Ovary (tissue), 10 donors: ENCODE measurements at places on chromosomes 1 and 21. TPM values are rescaled to one million over a fixed set of nuclear protein-coding genes. Genes with fewer than 3 reads are reported as not detected.

Gene SPRR5
- not detected for total RNA-seq

Gene TSACC
- total RNA-seq, result not detected

Gene CLEC20A
- total RNA-seq, result not detected

Gene CCDC181
- total RNA-seq, result 7.2 TPM

Gene LMX1A
- not detected for total RNA-seq

- no peak overlapping the region for H3K27ac ChIP-seq
- DNase-seq, result no peak
Observed at GRCh38 chr1:244214009-244214967, 163.2 kb downstream of the ZBTB18 start.

DNA sequence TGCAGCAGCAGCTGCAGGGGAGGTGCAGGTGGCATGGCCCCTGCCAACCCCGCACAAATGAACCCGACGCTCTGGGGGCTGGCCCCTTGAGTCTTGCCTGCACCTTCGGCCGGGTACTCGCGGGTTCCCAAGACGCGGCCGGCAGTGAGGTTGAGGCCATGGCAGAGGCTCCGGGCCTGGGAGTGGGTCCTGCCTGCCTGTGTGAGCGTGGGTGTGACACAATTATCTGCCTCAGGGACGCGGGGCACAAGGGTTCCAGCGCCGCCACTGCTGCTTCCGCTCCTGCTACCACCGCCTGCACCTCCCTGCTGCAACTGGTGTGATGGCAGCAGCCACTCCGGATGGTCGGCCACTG is 20.9 kb upstream of the TGFB2 start:
- H3K4me3 ChIP-seq, result no peak overlapping the region
- no peaks in the 10 kb centered on the region for H3K27me3 ChIP-seq
- DNase-seq, result peak; percentile 19
- H3K27ac ChIP-seq, result no peak overlapping the region

DNA sequence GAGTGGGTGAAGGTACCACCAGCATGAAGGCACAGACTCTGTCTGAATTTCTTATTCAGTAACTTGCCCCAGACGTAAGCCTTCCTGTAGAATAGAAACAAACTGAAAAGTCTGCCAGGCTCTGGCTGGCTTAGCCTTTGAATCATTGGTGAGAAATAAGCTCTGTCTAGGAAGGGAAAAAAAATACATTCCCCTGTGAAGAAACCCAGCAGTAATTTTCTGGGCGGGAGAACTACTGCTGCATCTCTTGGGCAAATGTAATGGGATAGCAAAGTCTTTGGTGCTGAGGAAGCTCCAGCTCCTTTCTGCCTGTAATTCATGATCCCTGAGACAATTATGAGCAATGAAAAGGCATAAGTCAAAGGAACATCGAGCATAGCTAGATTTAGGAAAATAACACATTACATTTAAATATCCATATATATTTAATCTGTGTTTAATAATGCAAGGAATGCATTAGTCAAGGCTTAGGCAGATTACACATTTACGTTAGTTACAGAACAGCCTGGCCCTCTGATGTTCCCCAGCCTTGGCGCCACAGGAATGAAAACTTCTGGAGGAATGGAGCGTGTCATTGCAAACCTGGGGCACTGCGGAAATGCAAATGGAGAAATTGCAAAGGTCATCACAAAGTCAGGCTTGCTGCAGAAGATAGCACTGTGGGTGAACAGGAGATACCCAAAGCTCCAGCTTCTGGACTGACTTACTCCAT is 216.3 kb upstream of the CAMK1G start:
- H3K4me3 ChIP-seq, result no peak overlapping the region
- H3K27ac ChIP-seq, result no peak overlapping the region
- H3K4me1 ChIP-seq, result no peaks in the 10 kb centered on the region
- DNase-seq, result no peak
- no peaks in the 10 kb centered on the region for H3K36me3 ChIP-seq

DNA sequence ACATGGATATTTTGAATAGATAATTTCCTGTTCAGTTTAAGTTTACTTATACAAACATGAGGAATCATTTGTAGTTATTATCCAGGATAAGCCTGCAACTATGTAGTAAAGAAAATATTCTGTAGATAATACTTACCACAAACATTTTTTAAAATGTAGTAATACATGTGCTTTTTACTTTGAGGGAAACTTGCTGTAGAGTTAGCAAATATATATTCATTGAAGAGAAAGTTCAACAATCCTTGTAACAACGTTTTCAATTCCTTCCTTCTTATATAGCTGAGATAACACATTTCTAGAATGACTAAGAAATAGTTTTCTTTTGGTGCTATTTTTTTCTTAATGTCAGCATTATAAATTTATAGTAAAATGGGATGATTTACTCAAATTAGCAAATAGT is 664.6 kb upstream of the ADAMTS5 start:
- H3K4me3 ChIP-seq, result no peak overlapping the region
- H3K4me1 ChIP-seq, result no peaks in the 10 kb centered on the region
- no peak overlapping the region for H3K27ac ChIP-seq
- H3K36me3 ChIP-seq, result no peaks in the 10 kb centered on the region
- DNase-seq, result no peak
- H3K27me3 ChIP-seq, result no peaks in the 10 kb centered on the region

DNA sequence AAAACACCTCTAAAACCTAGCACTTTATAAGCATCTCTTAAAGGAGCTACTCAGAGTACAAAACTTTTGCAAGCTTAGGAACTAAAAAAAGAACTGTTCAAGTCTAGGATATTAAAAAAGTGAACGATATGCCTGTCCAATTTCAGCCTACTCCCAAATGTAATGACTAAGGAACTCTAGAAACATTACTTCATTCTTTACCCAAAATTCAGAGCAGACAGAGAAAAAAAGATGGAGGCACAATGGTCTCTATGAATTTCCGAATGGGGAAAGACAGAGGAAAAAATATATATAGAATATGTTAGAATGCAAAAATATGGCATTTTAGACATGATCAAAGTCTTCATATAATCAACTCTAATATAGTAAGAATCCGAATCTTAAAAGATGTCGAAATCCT is 61.2 kb downstream of the TP53BP2 start:
- H3K27ac ChIP-seq, result no peak overlapping the region
- DNase-seq, result no peak
- H3K27me3 ChIP-seq, result no peaks in the 10 kb centered on the region
- H3K4me3 ChIP-seq, result no peak overlapping the region

GRCh38 chr1:42660907-42661500 is 2.8 kb downstream of the PPIH start:
- H3K4me3 ChIP-seq, result no peak overlapping the region
- H3K36me3 ChIP-seq, result no peaks in the 10 kb centered on the region

GRCh38 chr1:227744668-227745067 is 9.4 kb downstream of the SNAP47 start:
- no peaks in the 10 kb centered on the region for H3K36me3 ChIP-seq
- H3K27me3 ChIP-seq, result no peaks in the 10 kb centered on the region
- H3K4me1 ChIP-seq, result peaks cover 41% of the 10 kb centered on the region
- H3K27ac ChIP-seq, result peak overlapping the region; percentile 93

GRCh38 chr1:211339631-211340041 is 13.0 kb downstream of the TRAF5 start:
- H3K27ac ChIP-seq, result no peak overlapping the region
- DNase-seq, result no peak
- H3K4me3 ChIP-seq, result no peak overlapping the region
- H3K27me3 ChIP-seq, result no peaks in the 10 kb centered on the region
- H3K4me1 ChIP-seq, result no peaks in the 10 kb centered on the region

DNA sequence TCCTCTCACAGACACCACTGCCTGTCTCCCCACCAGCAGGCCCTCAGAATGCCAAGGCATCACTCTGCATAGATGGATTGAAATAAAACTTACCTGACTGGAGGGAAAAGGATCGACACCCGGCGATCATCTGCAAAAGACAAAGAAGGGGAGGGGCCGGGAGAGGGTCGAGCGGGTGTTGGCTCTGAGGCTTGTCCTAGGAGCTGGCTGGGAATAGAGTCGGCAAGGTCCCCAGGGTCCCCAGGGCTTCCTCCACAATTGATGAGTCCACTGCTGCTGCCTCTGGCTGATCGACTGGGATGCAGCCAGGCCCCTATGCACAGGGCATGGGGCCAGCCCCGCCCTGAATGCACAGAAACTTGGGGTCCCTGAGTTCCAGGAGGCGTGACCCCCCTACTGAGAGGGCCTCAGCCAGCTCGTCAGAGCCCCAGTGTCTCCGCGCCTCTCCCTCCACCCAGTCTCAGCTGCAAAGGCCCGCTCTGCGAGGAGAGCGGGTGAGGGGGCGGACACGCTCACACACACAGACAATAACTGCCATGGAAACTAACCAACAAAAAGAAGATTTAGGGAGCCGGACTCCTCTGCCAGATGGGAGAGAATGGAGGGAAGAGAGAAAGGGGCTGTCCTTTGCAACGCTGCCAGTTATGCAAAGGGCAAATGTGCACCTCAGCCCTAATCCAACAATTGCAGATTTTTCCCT is at the start of gene KLHDC8A:
TSS of gene KLHDC8A (minus strand) at position 483 of the 700 bp plus-strand sequence. CDS start 13,318 bp downstream, outside the sequence.
- H3K4me3 ChIP-seq, result peak within 1 kb of the TSS; percentile 46
- H3K27me3 ChIP-seq, result no peaks in the 10 kb centered on the region
- no peaks in the 10 kb centered on the region for H3K36me3 ChIP-seq
- H3K27ac ChIP-seq, result peak within 1 kb of the TSS; percentile 42
- peaks cover 19% of the 10 kb centered on the region for H3K4me1 ChIP-seq
- DNase-seq, result peak; percentile 76

- no peak overlapping the region for H3K4me3 ChIP-seq
- no peaks in the 10 kb centered on the region for H3K4me1 ChIP-seq
- H3K36me3 ChIP-seq, result no peaks in the 10 kb centered on the region
- DNase-seq, result no peak
- no peaks in the 10 kb centered on the region for H3K27me3 ChIP-seq
Observed at GRCh38 chr21:35824136-35824535, 236.2 kb downstream of the SETD4 start.

GRCh38 chr21:42154237-42155044 is 64.5 kb upstream of the ABCG1 start:
- no peaks in the 10 kb centered on the region for H3K27me3 ChIP-seq
- H3K27ac ChIP-seq, result no peak overlapping the region
- H3K4me1 ChIP-seq, result no peaks in the 10 kb centered on the region
- no peak overlapping the region for H3K4me3 ChIP-seq
- no peak for DNase-seq
- H3K36me3 ChIP-seq, result no peaks in the 10 kb centered on the region
